NCI-H774 (cell line): ENCODE measurements at places on chromosomes 1 and 21.

GRCh38 chr1:53408013-53408754, 51.0 kb upstream of the DMRTB1 start:
- no peak for DNase-seq

GRCh38 chr21:33767236-33767635, 124.9 kb downstream of the ITSN1 start:
- DNase-seq = no peak

GRCh38 chr1:183597656-183598347, 7.5 kb upstream of the NCF2 start:
- no peak for DNase-seq

- no peak for DNase-seq
These were observed 35.4 kb downstream of the PKP1 start for GRCh38 chr1:201318504-201319340.

GRCh38 chr1:157782931-157783330, 6.0 kb upstream of the FCRL2 start:
- no peak for DNase-seq

DNA sequence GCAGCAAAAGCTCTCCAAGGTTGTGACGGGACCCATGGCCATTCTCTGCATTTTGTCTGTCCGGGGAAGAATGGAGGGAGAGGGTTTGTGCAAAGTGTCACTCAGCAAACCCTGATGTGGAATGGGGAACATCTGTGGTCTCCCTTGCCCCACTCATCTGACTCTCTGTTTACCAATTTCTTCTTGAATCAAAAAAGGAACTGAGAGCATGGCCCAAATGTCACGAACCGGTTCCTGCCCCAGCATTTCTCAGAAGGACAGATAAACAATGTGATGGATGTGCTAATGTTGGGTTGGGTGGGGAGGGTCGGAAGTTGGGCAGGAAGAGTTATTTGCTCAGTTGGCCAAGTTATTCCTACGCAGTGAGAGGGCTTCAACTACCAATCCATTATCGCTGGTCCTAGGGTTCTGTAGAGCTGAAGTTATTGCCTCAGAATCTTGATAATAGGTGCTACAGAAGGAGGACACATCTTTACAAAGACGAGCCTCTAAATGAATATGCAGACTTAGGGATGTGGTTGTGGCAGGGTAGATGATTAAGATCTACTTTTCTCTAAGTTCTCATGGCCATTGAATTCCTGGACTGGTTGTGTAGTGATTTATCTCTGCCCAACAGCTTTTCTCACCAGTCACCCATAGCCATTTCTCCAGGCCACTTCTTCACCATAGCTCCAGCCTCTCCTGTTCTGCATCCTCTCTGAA, 9.6 kb upstream of the DUSP12 start:
- DNase-seq = no peak

DNA sequence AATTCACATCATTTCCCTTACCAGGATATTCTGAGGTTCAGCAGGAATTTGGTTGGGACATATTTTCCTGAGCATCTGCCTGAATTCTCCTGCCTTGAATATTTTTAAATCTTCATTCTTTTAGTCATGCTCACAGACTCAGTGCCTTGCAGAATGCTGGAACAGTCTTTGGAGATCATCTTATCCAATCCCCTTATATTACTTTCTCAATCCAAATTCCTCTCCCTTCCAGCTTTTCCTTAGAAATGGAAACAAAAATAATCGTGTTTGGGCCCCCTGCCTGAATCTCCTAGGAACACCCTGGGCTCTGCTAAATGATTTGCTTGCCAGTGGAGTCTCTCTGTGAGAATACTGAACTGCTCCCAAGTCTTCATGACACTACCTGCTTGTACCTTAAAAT, 38.4 kb downstream of the LHX8 start:
- no peak for DNase-seq

- DNase-seq = no peak
These were observed 3.6 kb upstream of the DHRS3 start for GRCh38 chr1:12621346-12622335.

DNA sequence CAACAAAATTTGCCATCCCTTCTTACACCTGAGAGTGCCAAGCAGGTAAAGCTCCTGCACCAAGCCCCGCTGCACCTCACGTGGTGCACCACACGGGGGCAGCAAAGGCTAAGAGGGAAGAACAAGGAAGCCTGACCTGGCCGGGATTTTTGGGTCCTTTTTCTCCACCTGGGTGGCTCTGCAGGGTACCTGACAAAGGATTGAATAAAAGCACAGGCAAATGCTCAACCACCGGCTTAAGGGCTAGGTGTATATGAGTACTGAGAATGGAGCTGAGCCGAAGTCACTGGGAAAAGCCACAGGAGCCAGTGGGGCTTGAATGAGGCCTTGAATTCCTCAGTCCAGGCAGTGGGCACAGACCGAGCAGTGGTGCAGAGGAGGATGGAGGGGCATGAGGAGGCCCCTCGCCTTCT, 36.4 kb downstream of the ZNF697 start:
- peak; percentile 72 for DNase-seq

- no peak for DNase-seq
These were observed 43.0 kb downstream of the RNF187 start for GRCh38 chr1:228530086-228530758.

- DNase-seq = no peak
These were observed 15.1 kb downstream of the CD53 start for GRCh38 chr1:110888049-110888448.

DNA sequence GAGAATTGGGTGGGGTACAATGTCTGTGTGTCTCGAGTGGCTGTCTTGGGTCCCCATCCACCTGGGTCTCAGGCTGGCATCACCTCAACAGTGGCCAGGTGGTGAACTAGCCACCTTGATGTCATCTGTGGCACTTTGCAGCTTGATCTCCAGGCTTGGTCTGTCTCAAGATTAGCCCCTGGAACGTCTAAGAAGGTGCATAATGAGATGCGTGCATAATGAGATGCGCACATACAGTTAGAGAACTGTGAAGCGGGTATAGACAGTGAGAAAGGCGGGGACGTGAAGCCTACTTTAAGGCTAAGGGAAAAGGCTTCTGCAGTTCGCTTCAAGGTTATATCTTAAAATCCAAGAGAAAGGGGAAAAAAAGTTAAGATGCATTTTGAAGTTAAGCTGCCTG, 98.7 kb downstream of the WDR4 start:
- no peak for DNase-seq

- DNase-seq = no peak
These were observed 10.3 kb downstream of the PLA2G4A start for GRCh38 chr1:186839041-186839400.

GRCh38 chr1:193525917-193526710, 339.7 kb upstream of the B3GALT2 start:
- no peak for DNase-seq

GRCh38 chr1:244180256-244180655, 129.2 kb downstream of the ZBTB18 start:
- DNase-seq = no peak

GRCh38 chr1:173426057-173426456, 51.1 kb upstream of the PRDX6 start:
- no peak for DNase-seq

DNA sequence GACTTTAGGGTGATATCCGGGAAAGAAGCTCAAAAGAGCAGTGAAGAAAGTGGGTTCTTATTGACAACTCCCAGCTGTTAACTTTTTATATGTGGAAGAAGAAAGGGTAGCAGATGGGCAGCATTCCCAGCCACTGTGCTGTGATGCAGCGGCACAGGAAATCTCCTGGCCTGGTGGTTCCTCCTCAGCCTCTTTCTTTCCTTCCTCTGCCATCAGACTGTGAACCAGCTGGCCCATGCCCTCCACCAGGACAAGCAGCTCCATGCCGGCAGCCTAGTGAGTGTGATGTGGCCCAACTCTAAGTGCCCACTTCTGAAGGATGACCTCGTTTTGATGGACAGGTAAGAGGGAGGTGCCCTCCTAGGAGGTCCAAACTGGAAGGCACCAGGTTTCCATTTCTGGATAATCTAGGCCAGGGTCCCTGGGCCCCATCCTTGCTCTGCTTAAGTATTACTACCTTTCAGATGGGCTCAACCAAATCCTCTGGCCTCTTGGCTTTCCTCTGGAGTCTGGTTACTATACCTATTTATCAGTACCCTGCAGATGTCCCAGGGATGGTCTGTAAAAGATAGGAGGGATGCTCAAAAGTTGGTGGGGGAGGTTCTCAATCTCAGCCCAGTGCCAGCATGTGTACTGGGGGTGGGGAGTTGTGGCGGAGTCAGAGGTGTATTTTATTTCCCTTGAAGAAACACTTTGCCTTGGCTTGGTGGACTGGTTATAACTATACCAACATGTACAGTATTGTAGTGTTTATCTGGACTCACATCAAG, 17.0 kb downstream of the MFN2 start:
- DNase-seq = no peak

GRCh38 chr1:236284291-236284721, 2.5 kb upstream of the ERO1B start:
- DNase-seq = no peak

- DNase-seq = no peak
These were observed 3.7 kb upstream of the SIM2 start for GRCh38 chr21:36695283-36695634.

GRCh38 chr1:161069731-161070270, at the start of gene ARHGAP30:
Gene ARHGAP30 (minus strand): TSS chr1:161069891. CDS start chr1:161069624, 267 bp downstream.
- no peak for DNase-seq

- no peak for DNase-seq
These were observed 36.6 kb downstream of the XCL1 start for GRCh38 chr1:168613038-168613451.

- DNase-seq = no peak
These were observed 342.6 kb upstream of the NFIA start for GRCh38 chr1:60739729-60740128.

DNA sequence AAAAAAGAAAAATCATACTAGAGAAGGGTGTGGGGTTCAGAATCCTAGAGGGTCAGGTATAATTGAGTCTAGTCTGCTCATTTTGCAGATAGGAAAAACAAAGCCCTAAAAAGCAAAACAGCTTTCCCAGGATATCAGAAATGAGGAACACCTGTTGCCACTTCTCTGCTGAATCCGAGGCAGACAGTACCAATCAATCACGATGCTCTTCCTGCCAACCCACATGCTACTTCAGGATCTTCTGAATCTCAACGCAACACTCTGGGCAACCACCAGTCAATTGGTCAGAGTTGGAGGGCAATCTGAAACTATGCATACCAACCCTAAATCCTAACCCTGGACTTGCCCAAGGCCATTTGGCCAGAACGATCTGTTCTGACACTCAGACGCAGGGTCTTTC, 128.3 kb downstream of the EPHB2 start:
- DNase-seq = no peak

DNA sequence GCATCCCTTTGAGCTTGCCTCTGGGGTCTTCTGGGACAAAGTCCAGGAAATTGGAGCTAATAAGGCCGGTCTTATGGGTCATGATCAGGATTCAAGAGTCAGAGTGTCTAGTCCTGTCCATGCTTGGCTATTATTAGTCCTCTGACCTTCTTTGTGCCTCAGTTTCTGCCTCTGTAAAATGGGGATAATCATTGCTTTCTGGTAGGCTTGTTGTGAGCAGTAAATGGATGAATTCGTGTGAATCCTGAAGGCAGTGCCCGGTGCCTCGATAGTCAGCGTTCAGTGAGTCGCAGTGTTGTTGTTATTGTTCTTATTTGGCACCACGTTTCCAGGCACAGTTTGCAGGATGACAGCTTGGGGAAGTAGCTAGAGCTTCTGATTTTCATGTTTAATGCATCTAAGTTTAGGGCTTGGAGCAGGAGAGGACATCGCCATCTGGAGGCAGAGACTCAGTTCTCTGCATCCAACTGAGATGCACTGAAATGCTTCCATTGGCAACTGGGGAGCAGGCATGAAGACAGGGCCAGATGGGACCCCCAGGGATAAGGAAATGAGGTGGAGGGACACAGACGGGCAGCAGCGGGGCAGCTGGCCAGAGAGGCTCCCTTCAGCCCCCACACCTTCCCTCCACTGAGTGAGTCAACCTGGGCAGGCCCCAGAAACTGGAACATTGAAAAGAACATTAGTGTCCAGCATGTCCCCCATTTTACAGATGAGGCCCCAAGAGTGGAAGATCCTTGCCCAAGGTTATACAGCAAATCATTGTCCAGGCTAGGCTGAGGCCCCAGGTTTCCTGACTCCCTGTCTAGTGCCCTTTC, 160.3 kb downstream of the PTPRU start:
- no peak for DNase-seq

DNA sequence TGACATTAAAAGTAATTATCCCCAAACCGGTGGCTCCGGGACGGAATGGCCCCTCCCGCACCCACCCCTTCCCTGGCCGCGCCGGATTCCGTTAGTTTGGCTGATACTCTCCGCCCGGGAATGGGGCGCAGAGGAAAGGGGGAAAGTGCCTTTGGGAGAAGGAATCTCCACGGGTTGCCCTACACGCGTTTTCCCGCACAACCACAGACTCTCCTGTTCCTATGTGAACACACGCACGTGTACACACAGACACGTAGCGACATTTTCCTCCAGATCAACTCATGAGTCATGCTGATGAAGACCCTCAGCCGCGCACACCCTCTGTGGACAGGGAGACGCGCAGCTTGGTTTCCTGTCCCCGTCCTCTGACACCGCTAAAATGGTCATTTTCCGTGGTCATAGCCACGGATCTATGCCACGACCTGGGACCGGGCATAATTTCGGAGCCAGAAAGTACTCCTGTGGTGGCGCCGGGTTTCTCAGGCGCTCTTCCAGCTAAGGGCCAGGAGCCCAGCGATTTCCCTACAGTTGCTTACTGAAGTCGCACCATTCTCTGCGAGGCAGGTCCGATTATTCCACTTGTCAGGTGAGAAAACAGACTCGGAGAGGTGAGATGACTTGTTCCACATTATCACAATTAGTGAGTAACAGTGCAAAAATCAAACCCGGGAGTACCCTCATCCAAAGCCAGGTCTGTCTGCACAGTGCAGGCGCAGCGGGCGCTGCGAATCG, 4.0 kb upstream of the DMRTA2 start:
- DNase-seq = no peak

DNA sequence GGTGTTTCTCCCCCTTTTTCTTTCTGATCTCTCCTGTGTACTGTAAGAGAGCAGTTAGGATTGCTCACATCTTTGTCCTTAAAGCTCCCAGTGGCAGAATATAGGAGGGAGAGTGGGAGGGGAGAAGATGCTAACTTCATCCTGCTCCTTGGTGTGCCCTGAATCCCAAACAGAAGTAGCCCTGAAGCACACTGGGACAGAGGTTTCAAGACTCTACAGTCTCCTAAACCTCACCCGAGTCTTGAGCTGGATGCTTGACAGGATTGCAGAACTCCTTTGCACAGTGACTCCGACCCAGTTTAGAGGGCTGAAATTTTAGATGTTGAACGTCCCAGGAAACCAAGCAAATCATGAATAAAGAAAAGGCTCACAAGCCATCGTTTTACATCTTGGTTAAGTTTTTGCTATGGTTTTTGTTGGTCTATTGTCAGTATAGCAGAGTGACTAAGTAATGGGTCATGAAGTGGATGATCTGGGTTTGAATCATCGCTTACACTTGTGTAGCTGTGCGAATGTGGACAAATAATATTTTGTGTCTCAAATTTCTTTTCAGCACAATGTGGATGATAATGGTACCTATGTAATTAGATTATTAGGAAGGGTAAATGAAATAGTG, 37.5 kb downstream of the XCL2 start:
- no peak for DNase-seq

DNA sequence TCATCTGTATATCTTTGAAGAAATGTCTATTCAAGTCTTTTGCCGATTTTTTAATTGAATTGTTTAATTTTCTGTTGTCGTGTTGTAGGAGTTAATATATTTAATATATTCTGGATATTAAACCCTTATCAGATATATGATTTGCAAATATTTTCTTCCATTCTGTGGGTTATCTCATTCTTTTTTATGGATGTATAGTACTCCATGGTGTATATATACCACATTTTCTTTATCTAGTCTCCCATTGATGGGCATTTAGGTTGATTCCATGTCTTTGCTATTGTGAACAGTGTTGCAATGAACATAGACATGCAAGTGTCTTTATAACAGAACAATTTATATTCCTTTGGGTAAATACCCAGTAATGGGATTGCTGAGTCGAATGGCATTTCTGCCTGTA, 100.3 kb upstream of the DMRTA2 start:
- no peak for DNase-seq
